Activated CD8-positive, alpha-beta memory T cell treated with anti-CD3 and anti-CD28 coated beads for 24 hours (primary cell): ENCODE measurements at places on chromosomes 5 and 9.

- no peak for DNase-seq
Observed at GRCh38 chr5:23840083-23840482, 332.7 kb downstream of the PRDM9 start.

- DNase-seq, result no peak
Observed at GRCh38 chr5:107232293-107232692, 438.4 kb downstream of the EFNA5 start.

GRCh38 chr5:77438071-77438470, 54.0 kb downstream of the WDR41 start:
- no peak for DNase-seq

DNA sequence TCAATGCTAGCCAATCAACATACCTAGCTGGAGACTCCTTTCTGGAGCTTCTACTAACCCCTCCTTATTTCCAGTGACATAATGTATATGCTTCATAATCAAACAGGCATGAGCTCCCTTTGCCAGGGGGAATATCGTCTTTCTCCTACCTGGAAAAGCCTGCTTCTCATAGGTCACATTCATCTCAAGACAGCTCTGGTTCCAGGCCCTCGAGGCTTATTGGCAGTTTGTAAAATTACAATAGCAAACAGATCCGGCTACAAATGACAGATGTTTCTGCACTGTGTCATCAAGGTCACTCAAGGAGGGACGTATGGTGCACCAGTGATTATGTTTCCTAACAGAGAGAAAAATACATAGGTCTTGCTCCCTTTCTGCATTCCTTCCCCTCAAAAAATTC, 140.0 kb downstream of the SAXO1 start:
- DNase-seq, result no peak

DNA sequence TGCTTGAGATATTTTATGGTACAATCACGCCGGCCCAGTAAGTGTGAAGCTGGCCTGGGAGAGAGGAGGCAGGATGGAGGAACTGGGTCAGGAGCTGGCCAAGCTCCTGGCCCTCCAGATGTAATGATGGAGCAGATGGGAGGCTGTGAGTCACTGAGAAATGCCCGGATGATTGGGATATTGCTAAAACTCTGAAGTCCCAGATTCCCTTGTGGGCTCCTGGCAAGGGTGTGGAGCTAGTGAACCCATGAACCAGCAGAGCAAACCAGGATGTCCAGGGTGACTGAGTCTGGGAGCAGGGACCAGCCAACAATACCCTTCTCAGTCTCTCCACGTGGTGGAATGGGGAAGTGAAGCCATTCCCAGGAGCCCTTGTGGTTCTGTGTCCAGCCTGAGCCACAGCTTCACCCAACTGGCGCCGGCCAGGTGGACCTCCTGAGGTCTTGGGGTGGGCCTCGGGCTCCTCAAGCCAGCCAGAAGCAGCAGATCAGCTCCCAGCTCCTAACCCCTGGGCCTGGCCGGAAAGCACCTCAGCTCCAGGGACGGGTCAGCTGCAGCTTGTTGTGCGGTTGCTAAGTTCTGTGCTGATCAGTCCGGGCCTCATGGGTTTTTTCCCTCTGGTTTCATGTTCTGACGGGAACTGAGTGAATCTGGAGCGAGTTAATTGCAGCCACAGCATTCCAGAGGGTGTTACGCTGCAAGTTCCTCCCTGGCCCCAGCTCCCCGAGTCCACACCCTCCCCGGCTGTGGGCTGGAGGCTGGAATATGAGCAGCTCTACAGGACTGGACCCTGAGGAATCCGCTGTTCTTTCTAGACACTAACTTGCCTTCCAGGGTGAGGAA, 37.6 kb downstream of the DUSP1 start:
- DNase-seq, result no peak

- DNase-seq, result peak; percentile 67
Observed at GRCh38 chr9:121353241-121354061, 16.6 kb downstream of the STOM start.

- DNase-seq, result no peak
Observed at GRCh38 chr9:23611869-23612268, 214.2 kb downstream of the ELAVL2 start.

DNA sequence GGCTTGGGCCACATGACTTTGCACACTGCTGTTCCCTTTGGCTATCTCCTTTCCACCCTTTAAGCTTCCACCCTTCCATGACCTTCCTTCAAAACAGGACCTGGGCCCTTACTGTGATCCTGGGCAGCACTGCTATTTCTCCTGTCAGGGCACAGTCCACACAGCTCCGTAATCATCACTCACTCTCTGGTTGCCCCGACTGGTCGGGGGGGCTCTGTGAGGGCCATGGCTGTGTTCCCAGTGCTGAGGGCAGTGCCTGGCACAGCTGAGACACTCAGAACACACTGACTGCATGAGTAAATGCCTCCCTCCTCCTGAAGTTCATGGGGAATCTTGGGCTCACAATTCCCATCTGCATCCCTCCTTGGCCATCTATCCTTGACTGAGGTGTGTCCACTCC, 12.2 kb downstream of the TRAF1 start:
- no peak for DNase-seq

GRCh38 chr5:167716126-167716775, 575.2 kb upstream of the WWC1 start:
- no peak for DNase-seq

DNA sequence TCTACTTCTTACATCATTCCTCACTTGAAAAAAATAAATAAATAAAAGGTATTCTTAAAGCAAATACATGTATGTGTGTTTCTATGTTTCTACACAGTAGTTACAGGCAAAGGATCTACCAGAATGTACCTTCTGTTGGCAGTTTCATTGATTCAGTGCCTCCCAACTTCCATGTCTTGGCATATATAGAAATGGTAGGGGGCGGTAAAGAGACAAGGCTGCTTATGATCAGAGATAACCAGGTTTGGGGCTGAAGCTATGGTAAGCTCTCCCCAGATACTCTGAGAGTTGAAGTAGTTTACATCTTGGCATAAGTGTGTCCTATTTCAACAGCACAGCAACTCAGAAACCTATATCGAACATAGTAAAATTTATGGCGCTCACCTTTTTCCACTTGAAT, 1075.4 kb upstream of the C9orf72 start:
- DNase-seq, result no peak

- DNase-seq, result no peak
Observed at GRCh38 chr9:123689701-123690428, 240.1 kb downstream of the DENND1A start.

- DNase-seq, result no peak
Observed at GRCh38 chr5:78808380-78808779, 159.8 kb upstream of the LHFPL2 start.

DNA sequence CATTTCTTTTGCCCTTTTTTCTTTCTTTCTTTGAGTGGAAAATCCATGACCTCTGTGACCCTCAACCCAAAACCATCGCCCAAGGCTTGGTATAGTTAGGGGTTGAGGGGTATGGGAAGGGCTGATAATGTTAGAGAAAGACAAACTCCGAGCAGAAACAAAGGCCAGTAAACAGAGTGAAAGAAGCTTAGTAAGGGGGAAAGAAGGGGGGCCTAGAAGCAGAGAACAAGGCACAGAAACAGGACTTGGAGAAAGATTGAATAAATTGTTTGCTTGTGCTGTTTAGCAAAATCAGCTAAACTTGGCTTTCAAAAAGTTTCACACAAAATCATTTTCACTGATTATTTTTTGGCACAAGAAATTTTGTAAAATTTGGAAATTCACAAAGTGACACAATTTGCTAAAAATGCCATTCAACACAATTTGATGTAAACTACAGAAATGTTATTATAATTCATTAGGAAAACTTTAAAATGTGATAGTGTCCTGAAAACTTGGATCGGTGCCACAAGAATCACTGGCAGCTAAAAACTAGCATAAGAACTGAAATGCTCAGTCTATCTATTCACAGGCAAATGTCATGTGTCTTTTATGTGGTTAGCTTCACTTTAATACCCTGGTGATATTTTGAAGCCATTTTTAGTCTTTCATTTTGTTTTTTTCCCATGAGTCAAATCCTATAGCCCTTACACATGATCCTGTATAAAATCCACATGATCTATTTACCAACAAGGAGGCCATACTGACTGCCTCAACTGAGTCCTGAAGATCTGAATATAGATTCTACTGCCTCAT, 276.4 kb downstream of the NR2F1-AS1 start:
- DNase-seq, result no peak

DNA sequence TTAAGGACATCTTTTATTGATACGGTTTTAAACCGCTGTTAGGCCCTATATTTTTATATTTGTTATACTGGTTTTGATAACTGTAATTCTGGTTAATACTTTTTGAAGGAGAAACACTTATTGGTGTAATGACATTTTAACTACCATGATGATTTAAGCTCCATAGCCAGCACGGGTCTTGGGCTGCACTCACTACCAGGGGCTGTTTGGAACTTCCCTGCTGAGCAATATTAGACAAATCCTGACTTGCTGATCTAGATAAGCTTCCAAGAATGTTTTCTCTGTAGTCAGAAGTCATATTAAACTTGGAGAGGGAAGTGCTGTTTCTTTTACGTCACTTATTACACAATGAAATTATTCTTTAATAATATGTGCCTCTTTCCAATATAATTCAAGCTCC, 540.0 kb upstream of the GRAMD2B start:
- no peak for DNase-seq

DNA sequence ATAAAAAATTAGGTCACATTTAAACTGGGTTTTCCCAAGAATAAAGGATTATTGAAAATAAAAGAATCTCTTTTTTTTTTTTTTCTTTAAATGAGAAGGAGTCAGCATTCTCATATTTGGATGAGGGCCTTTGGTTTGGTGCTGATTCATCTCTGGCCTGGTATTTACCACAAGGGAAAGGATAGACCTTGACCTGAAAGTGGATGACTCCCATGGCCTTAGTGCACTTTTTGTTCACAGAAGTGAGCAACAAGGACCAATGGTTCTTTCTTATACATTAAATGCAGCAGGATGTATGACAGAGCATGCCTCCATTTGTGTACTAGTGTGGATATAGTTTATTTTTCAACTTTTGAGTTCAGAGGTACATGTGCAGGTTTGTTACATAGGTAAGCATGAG, 6.9 kb downstream of the YTHDC2 start:
- no peak for DNase-seq

GRCh38 chr5:137695651-137696428, 40.0 kb downstream of the KLHL3 start:
- no peak for DNase-seq

DNA sequence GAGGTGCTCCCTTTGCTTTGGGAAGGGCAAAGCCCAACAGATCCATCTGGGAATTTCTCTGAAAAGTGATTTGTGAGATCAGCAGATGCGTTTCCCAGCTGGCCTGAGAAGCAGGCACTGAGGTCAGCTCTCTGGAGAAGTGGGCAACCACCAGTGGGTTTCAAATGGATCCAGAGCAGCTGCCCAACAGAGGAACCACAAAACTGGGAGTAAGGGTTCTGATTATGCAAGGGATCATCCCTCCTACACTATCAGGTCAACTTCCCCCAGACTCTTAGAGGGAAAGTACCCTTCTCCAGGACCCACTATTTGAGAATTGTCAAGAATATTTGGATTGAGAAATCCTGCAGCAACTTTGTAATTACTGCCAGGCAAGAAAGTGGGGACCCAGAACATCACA, 21.7 kb downstream of the CCL28 start:
- no peak for DNase-seq

DNA sequence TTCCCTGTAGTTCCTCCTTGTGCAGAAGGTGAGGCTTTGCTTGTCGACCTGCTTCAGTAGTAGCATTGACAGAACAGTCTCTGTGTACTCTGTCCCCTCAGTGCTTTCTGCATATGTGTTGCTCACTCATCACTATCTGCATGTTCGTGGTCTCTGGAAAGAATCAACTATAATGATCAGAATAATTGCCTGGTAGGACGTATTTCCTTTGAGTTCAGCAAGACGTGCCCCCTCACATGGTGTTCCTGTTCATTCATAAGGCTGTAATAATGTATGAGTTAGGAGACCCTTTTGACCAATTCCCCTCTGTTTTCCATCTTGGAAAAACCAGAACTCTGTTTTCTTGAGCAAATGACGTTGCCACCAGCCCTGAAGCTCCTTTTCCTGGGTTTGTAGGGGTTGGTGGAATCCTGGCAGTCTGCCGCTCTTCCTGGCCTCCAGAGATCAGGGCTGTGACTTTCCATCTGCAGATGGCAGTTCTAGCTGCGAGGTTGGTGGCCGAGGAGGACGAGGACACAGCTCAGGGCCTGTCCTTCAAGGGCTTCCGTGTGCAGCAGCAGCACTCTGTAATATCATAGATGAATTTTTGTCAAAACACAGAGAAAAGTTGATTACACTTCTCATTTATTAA, 61.9 kb downstream of the EXOSC2 start:
- no peak for DNase-seq

- no peak for DNase-seq
Observed at GRCh38 chr5:42268630-42269029, 154.6 kb upstream of the GHR start.

GRCh38 chr5:78016863-78017529, 240.9 kb upstream of the TBCA start:
- no peak for DNase-seq

- DNase-seq, result no peak
Observed at GRCh38 chr5:175250426-175250825, 193.6 kb downstream of the DRD1 start.
